Sigmoid colon (tissue), 7 donors: ENCODE measurements at places on chromosomes 7 and 10. TPM values are rescaled to one million over a fixed set of nuclear protein-coding genes. Genes with fewer than 3 reads are reported as not detected.

The ADAM22 gene
- total RNA-seq: 2.1 TPM

The LIPF gene
- total RNA-seq: not detected

The LRMDA gene
- total RNA-seq: 16.6 TPM

The RSPH10B2 gene
- not detected for total RNA-seq

The MPP7 gene
- 36.2 TPM for total RNA-seq

The C10orf105 gene
- total RNA-seq: not detected

The GNAT3 gene
- not detected for total RNA-seq

The SLC13A1 gene
- total RNA-seq: not detected

The SPAM1 gene
- total RNA-seq: not detected

The NHLRC2 gene
- total RNA-seq: 67.8 TPM

The NKX1-2 gene
- total RNA-seq: not detected

The FEZF1 gene
- not detected for total RNA-seq

The TMEM178B gene
- 1.4 TPM for total RNA-seq

The LAMB1 gene
- 161 TPM for total RNA-seq

The ZNF138 gene
- total RNA-seq: 26.0 TPM

The KIAA1549 gene
- 1.2 TPM for total RNA-seq

The MACROH2A2 gene
- 10.4 TPM for total RNA-seq

The IL6 gene
- 2.1 TPM for total RNA-seq

The MYO3A gene
- total RNA-seq: 0.33 TPM

The INA gene
- 3.9 TPM for total RNA-seq

The PLXDC2 gene
- 31.0 TPM for total RNA-seq

The MYL7 gene
- not detected for total RNA-seq

The GIMAP5 gene
- 30.7 TPM for total RNA-seq

The C7orf33 gene
- not detected for total RNA-seq

The LRRC18 gene
- not detected for total RNA-seq
